ENCODE measurements at places on chromosomes 5 and 9.

GRCh38 chr9:115220319-115221005, 102.5 kb upstream of the TNC start:
- DNase-seq, result no peak

DNA sequence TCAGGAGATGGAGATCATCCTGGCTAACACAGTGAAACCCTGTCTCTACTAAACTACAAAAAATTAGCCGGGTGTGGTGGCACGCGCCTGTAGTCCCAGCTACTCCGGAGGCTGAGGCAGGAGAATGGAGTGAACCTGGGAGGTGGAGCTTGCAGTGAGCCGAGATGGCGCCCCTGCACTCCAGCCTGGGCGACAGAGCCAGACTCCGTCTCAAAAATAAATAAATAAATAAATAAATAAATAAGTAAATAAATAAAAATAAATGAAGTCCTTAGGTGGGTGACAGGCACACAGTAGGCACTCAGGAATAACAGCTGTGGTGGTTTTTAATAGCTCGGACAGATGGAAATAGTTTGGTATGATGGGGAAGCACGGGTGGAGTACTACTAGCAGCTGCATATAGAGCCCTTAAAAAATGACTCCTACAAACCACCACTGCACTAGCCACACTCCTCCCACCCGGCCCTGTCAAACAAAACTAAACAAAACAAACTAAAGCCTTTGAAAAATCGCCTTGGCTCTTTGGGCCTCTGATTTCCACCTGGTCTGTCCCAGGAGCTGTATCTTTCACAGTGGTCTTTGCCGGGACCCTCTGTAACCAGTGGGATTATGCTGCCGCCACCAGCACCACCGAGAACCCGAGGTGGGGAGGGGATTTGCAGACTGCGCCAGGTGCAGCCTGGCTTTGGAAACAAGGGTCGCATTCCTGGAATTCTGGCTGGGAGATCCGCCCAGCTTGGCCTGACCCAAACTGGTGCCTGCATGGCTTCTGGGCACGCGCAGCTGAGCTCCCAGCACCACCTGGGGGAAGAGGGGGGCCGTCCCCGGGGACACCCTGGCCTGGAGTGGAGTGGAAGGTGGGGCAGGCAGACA, 5.1 kb upstream of the WDR5 start:
- DNase-seq, result no peak

DNA sequence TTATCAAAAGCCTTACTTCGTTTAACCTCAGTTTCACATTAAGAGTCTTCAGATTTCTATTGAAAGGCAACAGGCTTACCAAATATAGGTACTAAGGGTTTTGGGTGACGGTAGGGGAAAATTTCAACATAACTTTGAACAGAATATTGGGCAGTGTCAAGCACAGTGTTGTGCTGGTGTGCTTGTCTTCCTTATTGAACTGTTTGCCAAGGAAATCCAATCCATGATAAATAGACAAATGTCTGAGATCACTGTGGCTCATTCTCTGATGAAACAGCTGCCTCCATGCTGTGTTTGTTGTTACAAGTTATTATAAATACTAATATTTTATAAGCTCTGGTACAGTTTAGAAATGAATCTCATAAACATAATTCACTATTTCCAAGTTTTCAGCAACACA, 730.1 kb downstream of the NR2F1-AS1 start:
- DNase-seq, result no peak

- DNase-seq, result no peak
Observed at GRCh38 chr5:145830594-145830993, 4.5 kb downstream of the PRELID2 start.

- DNase-seq, result no peak
Observed at GRCh38 chr9:105403552-105404248, 44.1 kb upstream of the FSD1L start.

DNA sequence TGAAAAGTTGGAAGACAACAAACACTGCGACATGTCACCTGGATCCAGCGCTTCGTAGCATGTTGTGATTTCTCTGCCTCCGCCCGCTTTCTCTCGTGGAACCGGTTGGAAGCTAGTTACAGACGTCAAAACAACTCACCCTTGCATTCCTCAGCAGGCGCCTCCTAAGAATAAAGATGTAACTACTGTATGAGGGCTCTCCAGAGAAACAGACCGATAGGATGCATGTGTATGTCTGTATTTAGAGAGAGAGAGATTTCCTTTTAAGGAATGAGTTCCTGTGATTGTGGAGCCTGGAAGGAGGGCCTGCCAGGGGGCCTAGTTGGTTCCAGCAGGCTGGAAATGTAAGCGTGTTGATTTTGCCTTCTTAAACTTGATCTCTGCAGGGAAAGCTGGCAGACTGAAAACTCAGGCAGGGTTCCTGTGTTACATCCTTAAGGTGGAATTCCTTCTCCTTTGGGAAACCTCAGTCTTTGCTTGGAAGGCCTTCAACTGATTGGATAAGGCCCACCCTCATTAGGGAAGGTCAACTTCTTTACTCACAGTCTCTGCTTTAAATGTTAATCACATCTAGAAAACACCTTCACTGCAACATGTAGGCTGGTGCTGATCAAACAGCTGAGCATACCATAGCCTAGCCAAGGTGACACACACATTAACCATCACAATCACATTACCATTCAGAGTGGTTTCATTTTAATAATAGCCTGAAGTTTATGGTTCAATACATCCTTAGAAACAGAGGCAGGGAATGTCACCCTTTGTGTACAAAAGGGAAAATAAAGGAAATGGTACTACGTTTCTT, 163.8 kb downstream of the SYK start:
- DNase-seq, result no peak

GRCh38 chr5:154342211-154342610, 103.6 kb upstream of the SAP30L start:
- no peak for DNase-seq

Data from stimulated activated CD8-positive, alpha-beta memory T cell treated with anti-CD3 and anti-CD28 coated beads, Interleukin-4, amount 100 ng/mL, for 48 hours (primary cell).